ENCODE measurements at places on chromosomes 3 and 15. TPM values are rescaled to one million over a fixed set of nuclear protein-coding genes. Genes with fewer than 3 reads are reported as not detected.
A peak's percentile ranks its signal among the peaks of the same experiment; 100 is the strongest.

DNA sequence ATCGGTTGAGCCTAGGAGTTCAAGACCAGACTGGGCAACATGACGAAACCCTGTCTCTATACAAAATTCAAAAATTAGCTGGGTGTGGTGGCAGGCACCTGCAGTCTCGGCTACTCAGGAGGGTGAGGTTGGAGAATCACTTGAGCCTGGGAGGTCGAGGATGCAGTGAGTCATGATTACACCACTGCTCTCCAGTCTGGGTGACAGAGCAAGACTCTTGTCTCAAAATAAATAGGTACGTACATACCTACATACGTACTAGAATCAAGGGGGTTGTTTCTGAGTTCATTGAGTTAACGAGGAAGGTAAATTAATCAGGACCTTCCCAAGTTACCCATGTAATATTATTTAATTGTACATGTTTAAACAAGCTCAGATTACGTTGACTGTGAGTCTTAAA is 97.5 kb downstream of the CHL1 start:
- no peak for DNase-seq

DNA sequence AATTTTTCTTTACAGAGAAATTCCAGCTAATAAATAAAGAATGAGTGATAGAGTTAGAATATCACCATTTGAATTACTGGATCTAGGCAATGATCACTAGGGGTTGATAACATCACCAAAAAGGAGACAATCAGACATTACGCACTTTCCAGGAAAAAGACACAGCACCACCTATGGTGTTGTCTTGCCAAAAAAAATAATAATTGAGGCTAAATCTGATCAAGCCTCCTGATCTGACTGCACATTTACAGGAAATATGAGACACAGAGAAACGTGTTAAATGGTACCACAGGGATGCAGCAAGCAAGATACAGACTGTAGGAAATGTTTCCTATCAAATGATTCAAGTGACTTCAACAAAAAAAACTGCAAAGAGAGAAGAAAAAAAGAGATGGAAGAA is 92.8 kb downstream of the EOMES start:
- no peak for DNase-seq

Gene PLA2G4B
- total RNA-seq, result 0.72 TPM

DNA sequence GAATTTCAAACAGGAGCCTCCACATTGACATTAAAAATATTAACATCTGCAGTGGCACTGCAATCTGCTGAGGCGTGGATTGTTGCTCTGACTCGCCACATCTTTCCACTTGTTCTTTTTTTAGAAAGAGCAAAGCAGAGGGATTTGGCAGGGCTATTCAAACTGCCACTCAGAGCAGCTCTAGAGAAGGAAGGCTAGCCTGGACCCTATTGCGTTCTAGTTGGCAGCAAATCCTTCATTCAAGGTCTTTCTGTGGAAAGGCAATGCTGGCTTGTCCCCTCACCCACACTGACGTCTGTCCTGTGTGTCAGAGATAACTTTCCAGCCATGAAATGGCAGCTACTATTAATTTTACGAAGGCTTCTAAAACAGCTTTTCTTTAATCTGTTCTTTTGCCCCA is 483.2 kb upstream of the SGO1 start:
- DNase-seq, result no peak

Gene FOXB1
- not detected for total RNA-seq

- peak; percentile 79 for DNase-seq
Observed at GRCh38 chr15:33242165-33242564, 47.7 kb upstream of the FMN1 start.

GRCh38 chr3:113409676-113410075 is 31.6 kb downstream of the CFAP44 start:
- no peak for DNase-seq

Gene TLR9
- not detected for total RNA-seq

DNA sequence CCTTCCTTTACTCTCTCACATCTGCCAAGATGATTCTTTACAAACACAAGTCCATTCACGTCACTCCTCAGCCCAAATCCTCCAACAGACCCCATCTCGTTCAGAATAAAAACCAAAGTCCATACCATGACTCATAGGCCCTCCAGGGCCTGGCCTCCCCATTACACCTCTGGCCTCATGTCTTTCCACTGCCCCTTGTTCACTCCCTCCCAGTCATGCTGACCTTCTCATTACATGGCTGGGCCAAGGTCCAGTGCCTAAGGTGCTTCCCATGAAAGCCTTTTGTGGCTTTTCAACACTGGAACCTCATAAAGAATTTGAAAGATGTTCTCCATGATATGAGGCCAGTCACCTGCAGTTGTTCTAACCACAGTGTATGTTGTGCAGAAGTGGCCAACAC is 44.5 kb downstream of the NEK10 start:
- no peak for DNase-seq

GRCh38 chr3:168858327-168858726 is 762.6 kb upstream of the GOLIM4 start:
- DNase-seq, result no peak

GRCh38 chr3:196472286-196472685 is 31.3 kb downstream of the RNF168 start:
- DNase-seq, result no peak

DNA sequence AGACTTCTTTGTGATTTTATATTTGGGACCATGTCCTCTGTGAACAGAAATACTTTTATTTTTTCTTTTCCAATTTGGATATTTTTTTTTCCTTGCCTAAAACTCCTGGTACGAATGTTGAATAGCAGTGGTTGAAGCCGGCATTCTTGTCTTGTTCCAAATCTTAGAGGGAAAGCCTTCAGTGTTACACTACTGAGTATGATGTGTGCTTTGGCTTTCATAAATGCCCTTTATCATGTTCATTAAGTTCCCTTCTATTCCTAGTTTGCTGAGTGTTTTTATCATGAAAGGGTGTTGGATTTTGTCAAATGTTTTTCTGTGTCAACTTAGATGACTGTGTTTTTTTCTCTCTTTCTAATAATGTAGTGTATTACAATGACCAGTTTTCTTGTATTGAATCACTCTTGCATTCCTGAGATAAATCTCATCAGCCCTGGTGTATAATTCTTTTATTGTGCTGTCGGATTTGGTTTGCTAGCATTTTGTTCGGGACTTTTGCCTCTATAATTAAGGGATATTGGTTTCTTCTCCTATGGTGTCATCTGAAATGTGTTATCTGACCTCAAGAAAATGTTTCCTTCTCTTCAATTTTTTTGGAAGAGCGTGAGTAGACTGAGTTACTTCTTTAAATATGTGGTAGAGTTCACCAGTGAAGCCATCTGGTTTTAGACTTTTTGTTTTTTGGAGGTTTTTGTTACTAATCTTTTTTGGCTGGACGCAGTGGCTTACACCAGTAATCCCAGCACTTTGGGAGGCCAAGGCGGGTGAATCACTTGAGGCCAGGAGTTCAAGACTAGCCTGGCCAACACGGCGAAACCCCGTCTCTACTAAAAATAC is 33.3 kb downstream of the MAP1A start:
- DNase-seq, result peak; percentile 80

Gene GPR62
- total RNA-seq, result not detected

Gene PATL2
- 2.7 TPM for total RNA-seq

GRCh38 chr15:56929399-56929798 is 11.0 kb downstream of the TCF12 start:
- peak; percentile 17 for DNase-seq

DNA sequence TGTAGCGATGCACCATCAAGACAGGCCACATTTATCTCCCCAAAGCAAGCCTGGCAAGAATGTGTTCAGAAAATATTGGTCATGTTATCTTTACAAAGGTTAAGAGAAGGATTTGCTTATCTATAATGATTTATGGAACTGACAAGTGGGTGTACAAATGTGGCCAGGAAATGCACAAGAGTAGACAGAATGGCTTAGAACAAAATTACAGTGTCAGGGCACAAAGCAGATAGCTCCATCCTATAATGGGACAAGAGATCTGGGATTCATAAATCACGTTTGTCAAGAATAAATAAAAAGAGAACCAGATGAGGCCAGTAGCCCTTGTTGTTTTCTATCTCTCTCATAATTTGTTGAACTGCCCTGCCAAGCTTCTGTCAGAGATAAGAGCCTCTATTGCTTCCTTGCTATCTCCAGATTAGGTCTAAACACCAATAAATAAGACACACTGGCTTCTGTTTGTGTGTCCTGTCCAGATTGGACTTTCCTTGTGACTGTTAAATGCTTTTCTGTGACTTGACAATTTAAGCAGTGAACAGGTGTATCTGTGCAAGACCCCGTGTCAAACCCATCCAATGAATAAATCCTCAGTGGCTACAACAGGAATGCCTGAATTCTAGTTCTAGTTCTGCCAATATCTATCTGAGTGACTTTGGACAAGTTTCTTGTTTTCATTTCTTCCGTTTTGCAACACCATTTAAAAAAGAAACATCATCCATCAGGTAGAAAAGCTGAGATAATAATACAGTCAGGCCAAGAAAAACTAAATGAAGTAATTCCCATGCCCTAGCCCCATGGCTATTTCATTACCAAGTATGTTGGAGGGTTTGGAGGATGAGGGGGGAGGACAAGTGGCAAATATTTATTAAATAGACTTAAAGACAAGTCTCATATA is 157.2 kb downstream of the DCLK3 start:
- no peak for DNase-seq
